MG63 (cell line): ENCODE measurements at places on chromosomes 1 and 21. TPM values are rescaled to one million over a fixed set of nuclear protein-coding genes. Genes with fewer than 3 reads are reported as not detected.

Gene KCNH1
- not detected in 2 replicates for total RNA-seq

Gene PRDM16
- total RNA-seq, result 0.95 TPM in 1 of 2 replicates, not detected in the other

Gene CFAP74
- 0.20 TPM in 1 of 2 replicates, not detected in the other for total RNA-seq

Gene LCK
- not detected in 2 replicates for total RNA-seq

DNA sequence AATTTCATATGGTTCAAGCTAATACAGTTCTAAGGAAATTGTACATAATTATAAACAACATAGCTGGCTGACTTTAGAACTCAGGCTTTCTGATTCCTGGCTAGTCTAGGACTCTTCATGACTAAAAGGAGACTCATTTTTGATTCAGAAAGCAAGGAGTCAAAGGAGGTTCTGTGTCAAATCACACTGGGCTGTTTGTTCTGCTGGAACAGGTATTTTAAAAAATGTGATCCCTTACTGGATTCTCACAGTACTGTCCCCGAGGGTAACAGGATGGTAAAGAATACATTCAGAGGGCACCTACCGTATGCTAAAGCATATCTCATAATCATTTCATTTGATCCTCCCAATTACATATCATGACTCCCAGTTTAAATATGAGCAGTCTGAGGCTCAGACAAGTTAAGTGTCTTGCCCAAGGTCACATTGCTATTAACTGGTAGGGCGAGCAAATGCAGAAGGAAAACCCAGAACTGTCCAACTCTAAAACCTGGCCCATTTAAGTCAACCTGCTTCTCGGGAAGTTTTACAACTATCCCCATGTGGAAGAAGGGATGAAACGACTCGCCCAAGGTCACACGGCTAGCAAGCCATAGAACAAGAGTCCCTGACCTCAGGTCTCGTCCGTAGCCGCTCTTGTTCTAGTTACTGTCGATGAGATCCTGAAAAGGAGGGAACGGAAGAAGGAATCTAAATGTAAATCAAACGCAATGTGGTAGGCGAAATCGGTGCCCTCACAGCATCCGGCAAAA, 675 bp downstream of the MYSM1 start:
- no peak for DNase-seq

- peak; percentile 35 for DNase-seq
Observed at GRCh38 chr1:54926970-54927369, 40.0 kb upstream of the DHCR24 start.

GRCh38 chr1:152227310-152227928, 3.4 kb upstream of the HRNR start:
- DNase-seq, result no peak

DNA sequence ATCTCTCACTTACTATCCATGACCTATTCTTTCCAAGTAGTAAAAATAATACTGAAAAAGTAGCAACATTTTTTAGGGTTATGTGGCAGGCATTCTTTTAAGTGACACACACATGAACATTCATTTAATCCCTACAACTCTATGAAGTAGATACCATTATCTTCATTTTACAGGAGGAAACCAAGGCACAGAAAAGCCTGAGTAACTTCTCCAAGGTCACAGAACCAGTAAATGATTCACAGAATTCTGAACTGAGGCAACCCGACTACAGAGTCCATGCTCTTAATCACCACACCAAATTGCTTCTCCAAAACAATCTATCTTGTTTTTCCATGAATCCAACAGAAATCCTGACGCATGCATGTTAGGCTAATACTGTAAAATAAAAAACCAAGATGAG, 17.5 kb downstream of the FUBP1 start:
- DNase-seq, result no peak

GRCh38 chr1:206933333-206933945, 11.7 kb upstream of the FCMR start:
- DNase-seq, result peak; percentile 32

DNA sequence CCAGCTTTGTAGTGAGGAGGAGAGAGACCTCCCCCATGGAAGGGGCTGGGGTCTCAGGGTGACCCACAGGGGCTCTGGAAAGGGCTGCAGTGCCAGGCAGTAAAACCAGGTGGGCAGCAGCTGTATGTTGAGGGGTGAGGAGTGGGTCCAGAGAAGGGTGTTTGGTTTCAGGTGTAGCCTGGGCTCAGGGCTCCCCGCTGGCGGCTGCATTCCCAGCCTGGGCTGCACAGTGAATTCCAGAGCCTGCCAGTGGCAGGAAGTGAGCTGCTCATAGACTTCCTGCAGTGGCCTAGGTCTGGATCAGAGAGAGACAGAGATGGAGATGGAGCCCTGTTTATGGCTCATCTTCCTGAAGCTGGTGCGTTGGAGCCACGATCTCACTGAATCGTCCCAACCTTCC, 356.4 kb downstream of the PTPRU start:
- no peak for DNase-seq

DNA sequence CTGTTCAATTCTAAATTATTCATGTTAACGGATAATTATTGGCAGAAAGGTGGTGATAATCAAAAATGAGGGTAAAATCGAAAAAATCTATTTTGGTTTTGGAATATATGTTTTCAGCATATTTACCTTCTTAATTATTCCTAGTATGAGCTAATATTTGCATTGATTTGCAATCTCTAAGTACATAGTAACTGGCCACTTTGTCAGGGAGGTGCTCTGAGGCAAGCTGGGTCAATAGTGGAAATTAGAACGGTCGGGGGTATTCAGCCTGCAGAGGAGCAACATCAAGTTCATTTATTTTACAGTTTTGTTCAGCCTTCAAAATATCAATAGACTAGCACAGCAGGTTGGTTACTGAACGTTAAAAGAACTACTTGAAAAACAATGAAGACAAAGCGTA, 1.8 kb downstream of the OTUD7B start:
- no peak for DNase-seq

DNA sequence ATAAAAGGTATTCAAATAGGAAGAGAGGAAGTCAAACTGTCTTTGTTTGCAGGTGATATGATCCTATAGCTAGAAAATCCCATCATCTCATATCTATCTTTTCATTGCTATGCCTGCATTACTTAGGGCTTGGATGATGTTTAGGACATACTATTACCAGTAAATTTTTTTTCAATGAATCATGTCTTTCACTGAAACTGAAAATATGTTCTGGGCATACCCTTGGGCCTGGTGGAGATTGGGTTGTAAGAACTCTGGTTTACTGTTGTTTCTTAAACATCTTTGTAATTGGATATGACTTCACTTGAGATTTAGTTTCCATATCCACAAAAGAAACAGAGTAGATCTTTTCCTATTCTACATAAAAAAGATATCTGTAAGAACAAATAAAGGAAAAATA, 502.2 kb upstream of the PRMT6 start:
- peak; percentile 2 for DNase-seq
